RWPE2 (cell line): ENCODE measurements at places on chromosomes 4 and X.

DNA sequence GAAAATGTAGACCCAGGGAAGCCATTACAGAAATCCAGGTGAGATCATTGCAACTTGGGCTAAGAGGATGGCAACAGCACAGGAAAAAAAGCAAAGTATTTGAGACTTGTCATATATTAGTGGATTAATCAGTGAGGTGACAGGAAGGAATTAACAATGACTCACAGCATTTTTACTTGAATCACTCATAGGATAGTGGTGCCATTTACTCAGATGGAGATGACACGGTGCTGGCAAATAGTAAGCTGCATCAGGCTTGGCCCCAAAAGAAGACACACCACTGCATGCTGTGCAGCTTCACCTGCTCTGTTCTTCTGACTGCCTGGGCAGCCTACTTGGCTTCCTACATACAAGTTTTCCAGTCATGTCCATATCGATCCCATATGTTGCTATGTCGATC, 144.8 kb downstream of the FRYL start:
- DNase-seq = no peak

DNA sequence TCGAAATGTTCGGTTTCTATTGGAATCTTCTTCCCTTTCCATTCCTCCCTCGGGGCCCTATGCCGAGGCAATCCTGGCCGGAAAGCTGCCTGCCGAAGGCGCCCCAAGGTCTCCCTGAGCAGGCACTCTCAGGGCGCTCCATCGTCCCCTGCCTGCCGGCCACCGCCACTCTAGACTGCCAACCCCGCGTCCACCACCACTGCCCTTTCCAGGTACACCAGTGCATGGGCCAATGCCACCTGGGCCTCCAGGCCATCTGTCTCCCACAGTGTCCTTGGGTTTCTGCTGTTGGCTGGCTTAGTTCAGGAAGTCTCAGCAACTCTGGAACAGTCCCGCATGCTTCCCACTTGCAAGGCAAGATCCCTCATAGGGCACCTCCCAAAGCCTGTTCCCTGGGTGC, 14.6 kb downstream of the CTAG1A start:
- DNase-seq = no peak

GRCh38 chrX:55451141-55451540, 786 bp upstream of the MAGEH1 start:
- no peak for DNase-seq

DNA sequence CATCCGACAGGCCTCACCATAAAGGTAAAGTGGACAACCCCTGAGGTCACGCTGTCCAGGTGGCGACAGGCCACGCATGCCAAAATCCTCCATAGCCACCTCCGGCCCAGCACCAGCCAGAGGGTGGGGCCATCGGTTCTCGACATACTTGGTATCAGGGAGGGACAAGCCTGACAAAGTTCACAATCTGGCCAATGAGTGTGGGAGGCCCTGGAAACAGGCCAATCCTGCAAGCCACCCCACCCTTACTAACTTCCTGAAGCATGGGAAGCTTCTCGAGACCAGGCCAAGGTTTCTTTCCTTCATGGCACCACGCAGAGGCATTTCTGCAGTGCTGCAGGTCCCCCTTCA, 73.8 kb downstream of the MTMR1 start:
- no peak for DNase-seq

- DNase-seq = no peak
Measured at GRCh38 chrX:38260231-38260630, 39.6 kb upstream of the SRPX start.

GRCh38 chr4:21046141-21046540, 345.9 kb downstream of the PACRGL start:
- no peak for DNase-seq

DNA sequence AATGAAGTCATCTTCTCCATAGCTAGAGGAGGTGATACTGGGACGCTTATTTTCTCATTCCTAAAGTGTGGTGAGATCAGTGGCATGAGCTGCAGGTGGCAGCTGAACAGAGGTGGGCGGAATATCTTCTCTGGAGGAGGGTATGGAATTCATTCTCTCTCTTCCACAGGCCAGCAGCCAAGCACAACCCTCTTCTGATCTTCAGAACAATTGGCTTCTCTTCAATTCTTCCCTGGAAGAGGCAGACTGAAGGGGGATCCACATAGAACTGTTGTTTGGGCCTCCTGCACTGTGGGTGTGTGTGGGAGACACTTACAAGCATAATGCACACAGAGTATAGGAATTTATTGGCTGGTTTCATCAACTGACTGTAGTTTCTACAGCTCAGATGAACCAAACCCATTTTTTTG, 180.4 kb upstream of the RASGEF1B start:
- no peak for DNase-seq

DNA sequence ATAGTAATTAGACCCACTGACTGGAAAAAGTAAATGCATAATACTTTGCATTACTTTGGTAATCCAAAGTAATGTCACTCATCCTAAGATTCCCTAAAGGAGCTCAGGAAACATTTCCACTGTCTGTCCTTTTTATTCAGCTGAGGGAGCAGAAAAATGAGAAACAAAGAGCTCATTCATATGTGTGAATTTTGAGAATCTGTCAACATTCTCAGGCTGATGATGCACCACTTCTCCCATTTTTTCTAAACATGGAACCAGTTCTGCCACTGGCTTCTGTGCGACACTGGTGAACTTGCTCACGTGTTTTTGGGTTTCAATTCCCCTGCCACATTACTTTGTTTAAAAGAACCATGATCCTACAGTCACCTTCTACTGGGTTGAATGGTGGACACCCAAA, 28.4 kb upstream of the ADH7 start:
- DNase-seq = no peak

GRCh38 chr4:118739022-118739713, 54.0 kb downstream of the METTL14 start:
- no peak for DNase-seq

GRCh38 chr4:56844802-56845580, 23.5 kb upstream of the SPINK2 start:
- DNase-seq = no peak

DNA sequence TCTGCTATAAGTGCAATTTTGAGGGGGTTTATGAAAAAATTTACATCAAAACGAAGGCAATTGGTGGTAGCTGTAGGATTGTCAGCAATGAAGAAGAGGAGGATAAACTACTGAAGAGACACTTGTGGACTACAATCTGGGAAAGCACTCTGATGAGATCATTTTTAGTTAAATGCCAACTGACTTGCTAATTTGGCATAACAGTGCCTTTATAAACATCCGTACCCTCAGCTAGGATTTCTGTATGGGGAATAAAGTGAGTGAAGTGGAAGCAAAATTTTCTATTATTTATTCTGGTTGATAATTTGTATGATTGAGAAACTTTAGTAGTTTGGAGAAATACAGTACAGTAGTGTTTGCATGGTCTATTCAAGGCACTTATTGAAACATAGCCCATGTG, 11.2 kb upstream of the GNRHR start:
- DNase-seq = no peak

DNA sequence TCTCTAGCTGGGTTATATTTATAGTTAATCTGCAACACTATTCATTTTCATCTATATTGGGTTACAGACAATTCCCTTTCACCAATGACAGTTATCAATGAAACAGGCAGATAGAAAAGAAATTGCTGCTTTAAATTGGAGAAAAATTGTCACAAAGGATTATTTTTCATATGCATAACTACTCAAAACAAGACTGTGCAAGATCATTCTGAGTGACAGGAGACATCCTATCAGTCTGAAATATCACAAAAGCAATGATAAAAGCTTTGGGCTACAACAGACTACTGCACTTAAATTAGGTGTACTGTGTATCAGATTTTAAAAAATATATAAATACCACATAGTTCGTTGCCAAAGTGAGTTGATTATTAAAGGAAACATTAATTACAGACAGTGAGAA, 722.6 kb downstream of the ARAP2 start:
- DNase-seq = no peak

- DNase-seq = no peak
Measured at GRCh38 chr4:149684516-149684915, 131.1 kb downstream of the IQCM start.

DNA sequence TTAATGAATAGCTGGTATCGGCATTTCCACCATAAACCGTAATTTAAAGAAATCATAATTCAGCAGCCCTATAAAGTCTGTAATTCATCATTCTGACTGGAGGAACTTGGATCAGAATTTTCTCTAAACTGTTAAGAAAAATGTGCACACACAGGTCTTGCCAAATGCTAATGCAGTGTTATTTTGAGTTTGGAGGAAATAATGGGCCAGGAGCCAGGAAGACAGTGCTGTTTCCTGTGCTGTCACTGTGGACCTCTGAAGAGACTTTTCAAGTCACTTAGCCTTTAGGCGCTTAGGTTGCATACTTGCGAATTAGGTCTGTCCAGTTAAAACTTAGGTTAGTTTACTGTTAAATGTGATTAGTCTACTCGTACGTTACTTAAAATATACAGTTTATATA, 137.5 kb upstream of the ANXA3 start:
- no peak for DNase-seq

DNA sequence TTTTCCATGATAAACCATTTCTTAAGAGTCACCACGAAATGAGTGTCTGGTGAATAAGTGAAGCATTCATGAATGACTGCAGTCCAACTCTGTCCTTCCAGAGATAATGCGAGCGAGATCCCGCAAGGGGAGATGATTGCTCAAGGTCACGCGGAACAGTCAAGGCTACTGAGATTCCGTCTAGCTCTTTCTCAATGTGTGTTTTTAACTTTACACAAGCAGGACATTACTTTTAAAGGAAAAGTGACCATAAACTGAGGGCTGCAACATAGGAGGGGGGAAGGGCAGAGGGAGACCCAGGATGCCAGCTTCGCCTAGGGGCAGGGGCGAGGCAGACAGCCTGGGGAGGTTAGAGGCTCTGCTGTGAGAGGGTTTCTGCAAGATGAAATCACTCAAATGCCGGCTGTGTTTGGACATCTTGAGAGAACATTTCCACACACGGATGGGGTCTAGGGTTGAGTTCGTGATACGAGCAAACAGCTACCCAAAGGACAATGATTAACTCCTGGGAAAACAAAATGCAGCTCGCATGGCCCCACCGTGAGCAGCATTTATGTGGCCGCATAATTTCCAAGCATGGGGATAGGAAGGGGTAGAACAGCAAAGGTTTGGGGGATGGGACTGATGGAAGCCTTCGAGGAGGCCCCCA, 23.8 kb upstream of the CCNQ start:
- DNase-seq = no peak

- peak; percentile 57 for DNase-seq
Measured at GRCh38 chrX:150848914-150849365, 49.5 kb downstream of the CD99L2 start.

GRCh38 chr4:41256131-41256739, 493 bp upstream of the UCHL1 start:
- no peak for DNase-seq

DNA sequence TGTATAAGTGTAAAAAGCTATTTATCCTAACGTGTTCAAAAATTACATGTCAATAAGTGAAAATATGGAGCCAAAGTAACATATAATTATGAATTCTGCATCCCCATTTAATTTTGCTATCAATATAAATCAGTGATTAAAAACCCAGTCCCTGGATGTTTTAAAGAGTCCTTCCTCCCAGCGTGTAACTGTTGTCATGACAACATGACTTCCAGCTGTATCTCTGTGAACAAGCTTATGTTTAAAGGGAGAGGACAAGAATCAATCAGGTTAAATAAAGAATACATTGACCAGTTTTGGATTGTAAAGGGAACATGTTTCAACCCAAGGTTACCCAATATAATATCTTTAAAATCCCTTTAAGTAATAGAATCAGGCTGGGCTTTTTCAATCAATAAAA, 219.7 kb downstream of the NSUN7 start:
- DNase-seq = no peak

DNA sequence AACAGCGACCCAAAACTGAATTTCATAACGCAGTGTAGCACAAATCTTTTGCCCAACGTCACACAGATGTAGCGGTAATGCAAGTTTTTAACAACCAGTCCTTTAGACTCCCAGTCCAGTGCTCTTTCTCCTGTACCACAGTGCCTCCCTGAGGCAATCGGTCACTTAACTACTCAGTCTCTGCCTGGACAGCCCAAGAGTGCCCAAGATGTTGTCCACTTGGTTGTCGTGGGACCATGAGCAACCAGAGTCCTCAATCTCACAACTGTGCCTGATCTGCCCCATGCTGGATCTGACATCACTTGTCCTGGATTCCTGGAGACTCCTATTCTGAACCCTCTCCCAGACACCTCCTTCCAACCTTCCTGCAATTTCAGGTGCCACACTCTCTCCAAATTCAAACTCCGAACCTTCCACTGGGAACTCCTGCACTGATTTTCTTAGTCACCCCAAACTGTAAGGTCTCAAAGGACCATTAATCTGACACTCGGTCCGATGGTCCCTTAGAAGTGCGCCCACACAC, 702 bp downstream of the MMGT1 start:
- DNase-seq = no peak

GRCh38 chr4:147825451-147826287, 93.8 kb downstream of the ARHGAP10 start:
- peak; percentile 72 for DNase-seq

GRCh38 chr4:184475096-184475461, 729 bp upstream of the IRF2 start:
- DNase-seq = no peak

GRCh38 chrX:150919401-150919800, 20.9 kb upstream of the CD99L2 start:
- no peak for DNase-seq

DNA sequence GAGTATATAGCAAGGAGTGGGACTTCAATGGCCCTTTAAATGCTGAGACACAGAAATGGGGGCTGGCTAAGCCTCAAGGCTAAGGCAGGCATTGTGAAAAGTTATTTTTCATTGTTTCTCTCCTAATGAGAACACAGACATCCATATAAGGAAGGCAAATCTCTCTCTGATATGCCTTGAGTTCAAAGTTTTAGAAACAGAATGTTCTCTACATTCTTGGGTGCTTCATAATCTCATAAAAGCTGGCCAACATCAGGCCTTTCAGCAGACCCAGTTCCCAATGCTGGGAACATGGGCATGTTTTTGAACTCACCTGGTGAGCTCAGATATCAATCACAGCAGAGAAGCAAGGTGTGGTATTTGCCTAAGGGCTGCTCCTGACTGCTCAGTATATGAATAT, 19.4 kb upstream of the RAB40A start:
- no peak for DNase-seq

GRCh38 chr4:41044165-41044564, 170.2 kb downstream of the APBB2 start:
- no peak for DNase-seq

DNA sequence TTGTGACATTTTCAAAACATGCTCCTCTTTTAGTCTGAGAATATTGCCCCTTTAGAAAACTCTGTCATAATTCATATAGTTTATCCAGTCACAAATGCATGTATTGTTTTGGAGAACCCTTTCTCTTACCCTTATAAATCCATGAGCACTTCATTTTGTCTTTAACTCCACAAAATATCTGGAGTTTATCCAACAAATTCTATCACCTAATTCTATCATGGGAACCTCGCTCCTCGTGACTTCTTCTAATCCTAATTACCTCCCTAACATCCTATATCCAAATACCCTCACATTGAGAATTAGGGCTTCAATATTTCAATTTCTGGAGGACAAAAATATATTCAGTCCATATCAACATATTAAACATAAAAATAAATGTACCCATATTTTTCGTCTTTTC, 1565.9 kb downstream of the ARAP2 start:
- no peak for DNase-seq
